Mucosa of gallbladder (tissue), 1 donor: ENCODE measurements at places on chromosomes 12 and 14.
A peak's percentile ranks its signal among the peaks of the same experiment; 100 is the strongest.

DNA sequence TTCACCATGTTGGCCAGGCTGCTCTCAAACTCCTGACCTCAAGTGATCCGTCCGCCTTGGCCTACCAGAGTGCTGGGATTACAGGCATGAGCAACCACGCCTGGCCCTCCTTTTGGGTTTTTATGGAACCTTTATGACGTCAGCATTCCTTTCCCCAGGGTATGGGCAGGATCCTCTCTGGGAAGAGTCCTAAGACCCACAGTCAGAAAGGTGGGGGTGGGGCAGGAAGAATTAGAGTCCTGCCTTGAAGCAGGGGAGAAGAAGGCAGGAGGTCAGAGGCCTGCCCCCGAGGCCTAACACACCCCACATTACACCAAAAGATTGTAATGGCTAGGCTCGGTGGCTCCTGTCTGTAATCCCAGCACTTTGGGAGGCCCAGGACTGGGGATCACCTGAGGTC is 30.8 kb upstream of the CDK17 start:
- DNase-seq: no peak

DNA sequence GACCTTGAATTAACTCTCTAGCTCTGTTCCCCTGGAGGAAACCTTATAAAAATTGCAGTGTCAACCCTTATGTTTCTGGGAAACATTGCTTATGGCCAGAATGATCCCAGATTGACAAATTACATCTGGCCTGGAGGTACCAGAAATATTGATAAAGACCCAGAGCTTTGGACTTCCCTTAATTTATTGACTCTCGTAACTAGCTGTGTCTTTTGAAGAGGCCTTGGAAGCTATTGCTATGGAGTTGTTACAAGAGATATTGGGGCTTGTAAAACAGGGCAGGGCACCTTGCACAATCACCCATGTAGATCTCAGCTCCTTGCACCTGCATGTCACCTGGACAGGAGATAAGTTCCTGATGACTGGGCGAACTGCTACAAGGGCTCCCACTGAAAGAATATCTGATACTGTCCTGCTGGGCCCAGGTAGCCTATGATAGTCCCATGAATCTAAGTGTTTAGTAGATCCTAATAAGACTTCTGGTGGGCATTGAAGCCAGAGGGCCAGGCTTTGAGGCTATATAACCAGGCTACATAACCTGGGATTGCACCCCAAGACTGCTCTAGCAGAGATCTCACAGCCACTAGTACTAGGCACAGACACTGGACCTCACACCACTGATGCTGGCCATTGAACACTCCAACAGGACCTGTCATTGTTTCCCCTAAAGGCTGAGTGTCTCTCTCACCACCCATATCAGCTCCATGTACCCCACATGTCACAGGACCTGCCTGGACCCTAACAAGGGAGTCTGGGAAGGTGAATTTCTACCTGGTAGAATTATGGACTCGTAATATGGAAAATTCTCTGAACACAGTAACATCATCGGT is 135.7 kb upstream of the PWP1 start:
- DNase-seq: no peak

DNA sequence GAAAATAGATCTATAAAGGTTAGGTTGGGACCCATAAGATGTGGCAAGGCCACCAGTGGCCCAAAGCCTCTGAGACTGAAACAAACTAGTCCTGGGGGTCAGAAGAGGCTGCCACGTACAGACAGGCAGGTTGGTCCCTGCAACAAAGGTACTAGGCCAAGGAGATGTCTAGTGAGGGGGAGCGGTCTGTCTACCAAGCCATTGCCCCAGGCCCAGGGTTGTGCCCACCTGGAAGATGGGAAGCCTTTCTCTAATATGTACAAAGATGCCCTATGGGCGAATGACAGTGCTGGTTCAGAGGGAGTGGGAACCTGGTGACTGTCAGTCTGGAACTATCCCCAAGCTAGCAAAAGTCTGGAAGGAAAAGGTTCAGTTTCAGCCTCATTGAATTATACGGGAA is 233.2 kb downstream of the RBM19 start:
- DNase-seq: no peak

- DNase-seq: peak; percentile 86
Measured at GRCh38 chr14:61537563-61538463, 157.5 kb upstream of the HIF1A start.

DNA sequence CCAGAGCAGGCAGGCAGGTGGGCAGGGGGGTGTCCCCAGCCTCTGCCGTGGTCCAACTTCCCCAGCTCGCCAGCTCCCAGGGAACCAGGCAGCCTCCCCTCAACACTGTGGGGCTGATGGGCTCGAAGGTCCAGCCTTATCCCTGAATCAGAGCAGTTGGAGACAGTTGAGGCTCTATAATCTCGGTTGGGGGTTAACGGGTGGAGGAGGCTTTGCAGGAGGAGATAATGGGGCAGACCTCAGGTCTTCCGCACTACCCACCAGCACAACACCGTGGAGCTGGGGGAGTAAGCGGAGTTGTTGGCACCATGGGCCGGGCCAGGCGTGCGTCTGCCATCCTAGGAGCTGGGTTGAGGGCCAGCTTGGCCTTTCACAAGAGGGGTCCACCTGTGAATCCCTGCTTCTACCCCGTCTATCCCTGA is 13.9 kb upstream of the HDAC7 start:
- DNase-seq: no peak

DNA sequence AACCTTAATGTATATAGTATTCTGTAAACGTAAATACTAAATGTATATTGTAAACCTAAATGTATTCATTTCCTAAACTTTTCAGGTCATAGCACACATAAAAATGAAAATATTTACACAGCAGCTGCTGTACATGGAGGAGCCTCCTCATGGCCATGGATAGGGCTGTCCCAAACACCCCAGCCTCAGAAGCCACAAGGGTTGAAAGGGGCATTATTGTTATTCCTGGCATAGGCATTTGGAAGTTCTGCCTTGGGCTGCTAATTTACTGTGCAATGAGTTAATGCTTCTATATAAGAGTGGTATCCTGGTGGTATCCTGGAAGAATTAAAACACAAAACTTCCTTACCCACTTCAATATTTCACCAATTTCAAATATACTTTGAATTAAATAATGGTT is 159.4 kb downstream of the SLC5A8 start:
- DNase-seq: no peak

DNA sequence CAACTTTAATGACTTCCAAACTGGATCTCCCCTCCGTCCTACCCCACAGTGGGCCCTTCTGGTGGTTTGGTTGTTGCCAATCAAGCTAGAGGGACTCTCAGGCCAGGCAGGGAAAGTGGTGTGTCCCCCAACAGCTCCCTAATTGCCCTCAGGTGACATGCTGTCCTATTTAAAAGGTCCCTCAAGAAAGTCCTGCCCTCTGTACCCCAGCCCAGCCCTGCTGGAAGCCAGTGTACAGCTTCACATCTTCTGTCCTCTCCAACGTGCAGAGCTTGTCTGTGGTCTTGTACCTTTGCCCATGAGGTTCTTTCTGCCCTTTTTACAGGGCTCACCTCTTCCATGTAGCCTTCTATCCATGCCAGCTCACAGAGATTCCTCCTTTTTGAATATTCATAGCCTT is 4.2 kb downstream of the RIN3 start:
- no peak for DNase-seq

DNA sequence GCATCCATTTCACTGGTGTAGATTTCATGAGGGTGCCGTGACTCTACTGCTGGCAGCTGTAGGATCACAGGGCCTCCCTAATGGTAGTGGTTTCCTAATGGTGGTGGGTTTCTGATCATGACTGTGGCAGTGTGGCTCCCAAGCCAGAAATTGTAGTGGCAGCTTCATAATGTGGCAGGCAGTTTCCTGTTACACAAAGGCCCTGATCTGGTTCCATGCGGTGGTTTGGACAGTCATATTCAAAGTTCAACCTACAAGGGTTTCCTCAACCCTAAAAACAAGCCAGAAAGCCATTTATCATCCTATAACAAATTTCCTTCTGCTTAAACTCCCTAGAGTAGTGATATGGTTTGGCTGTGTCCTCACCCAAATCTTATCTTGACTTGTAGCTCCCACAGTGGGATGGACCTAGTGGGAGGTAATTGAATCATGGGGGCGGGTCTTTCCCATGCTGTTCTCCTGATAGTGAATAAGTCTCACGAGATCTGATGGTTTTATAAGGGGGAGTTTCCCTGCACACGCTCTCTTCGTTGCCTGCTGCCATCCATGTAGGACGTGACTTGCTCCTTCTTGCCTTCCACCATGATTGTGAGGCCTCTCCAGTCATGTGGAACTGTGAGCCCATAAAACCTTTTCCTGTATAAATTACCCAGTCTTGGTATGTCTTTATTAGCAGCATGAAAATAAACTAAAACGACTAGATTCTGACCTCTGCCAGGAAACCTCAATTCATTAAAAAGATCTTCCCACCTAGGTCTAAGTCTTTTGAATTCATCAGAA is 257.1 kb downstream of the EFCAB11 start:
- DNase-seq: no peak

- no peak for DNase-seq
Measured at GRCh38 chr12:76698966-76699365, 64.9 kb upstream of the ZDHHC17 start.

DNA sequence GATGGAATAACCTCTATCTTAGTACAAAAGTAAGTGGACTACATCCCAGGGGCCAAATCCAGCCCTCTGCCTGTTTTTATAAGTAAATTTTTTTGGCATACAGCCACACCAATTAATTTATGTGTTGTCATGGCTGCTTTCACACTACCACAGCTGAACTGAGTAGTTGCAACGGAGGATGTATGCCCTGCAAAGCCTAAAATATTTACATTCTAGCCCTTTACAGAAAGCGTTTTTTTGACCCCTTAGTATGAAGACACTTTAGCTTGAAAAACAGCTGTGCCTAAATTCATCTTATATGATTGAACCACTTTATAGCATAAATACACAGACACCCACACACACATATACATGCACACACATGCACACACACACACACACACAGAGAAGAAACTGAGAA is 501.6 kb downstream of the EGLN3 start:
- no peak for DNase-seq

DNA sequence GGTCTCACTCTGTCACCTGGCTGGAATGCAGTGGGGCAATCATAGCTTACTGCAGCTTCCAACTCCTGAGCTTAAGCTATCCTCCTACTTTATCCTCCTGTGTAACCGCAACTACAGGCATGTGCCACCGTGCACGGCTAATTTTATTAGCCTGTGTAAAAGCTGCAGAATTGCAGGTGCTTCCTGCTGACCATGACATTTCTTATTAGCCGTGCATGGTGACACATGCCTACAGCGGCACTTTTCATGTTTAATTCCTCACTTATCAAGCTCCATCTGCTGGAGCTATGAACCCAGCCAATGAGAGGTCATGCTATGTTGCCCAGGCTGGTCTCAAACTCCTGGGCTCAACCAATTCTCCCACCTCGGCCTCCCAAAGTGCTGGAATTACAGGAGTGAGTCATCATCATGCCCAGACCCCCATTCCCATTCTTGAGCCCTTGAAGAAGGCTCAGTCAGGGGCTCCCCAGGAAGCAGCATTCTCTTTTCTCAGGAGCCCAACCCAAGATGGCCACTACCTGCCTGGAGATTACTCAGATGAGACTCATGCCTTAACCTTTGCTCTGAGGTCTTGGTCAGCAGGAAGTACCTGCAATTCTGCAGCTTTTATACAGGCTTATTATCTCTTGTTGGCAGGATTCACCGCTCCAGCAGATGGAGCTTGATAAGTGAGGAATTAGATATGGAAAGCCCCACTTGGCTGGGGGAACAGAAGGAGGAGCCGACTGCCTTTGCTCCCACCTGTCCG is 503.2 kb downstream of the MED13L start:
- DNase-seq: no peak

- DNase-seq: no peak
Measured at GRCh38 chr12:91542067-91542466, 359.4 kb upstream of the DCN start.

DNA sequence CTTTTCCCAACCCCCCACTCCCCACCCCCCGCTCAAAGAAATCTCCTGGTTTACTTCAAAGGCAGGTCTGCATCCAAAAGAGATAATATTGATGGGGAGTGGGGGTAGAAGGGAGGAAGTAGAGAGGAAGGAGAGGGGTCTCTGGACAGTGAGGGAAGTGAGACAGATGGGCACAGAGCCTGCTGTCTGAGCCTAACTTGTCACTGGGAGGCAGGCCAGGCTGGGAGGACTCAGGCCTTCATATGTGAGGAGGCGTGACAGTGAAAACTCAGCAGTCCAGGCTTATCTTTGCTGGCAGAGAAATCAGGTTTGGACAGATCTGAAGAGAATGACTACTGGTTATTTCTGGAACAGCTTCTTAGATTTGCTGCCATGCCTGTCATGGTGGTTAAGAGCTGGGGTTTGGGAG is 192.3 kb downstream of the NUAK1 start:
- DNase-seq: no peak

GRCh38 chr12:67988601-67989021 is 636 bp upstream of the IFNG-AS1 start:
- DNase-seq: no peak

DNA sequence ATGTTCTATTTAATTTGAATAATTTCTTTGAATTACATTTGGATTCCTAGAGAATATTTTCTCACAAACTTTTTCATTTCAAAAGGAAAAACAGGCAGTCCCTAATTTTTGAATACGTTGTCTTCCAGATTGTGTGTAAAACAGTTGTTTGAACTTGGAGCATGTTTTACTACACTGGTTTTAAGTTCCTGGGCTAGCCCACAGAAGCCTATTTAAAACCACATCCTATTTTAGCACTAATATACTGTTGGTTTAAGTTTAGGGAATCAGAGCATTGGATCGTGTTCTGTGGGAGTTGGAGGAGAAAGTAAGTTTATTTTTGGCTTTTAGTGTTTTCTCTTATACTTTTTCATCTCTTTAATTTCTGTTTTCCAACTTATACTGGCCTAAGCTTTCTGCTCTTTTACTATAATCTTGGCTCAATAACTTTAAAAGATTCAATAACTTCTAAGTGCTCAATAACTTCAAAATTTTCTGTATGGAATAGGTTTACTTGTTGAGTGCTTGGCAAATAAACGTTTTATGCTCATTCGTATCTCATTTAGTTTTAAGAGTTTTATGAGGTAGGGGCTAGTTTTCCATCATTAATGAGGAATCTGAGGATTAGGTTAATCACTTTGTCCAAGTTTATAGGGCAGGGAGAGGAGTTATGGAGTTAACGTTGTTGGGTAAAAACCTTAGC is 14.9 kb downstream of the LEMD3 start:
- no peak for DNase-seq

- no peak for DNase-seq
Measured at GRCh38 chr12:60266381-60266852, 670.6 kb downstream of the SLC16A7 start.

DNA sequence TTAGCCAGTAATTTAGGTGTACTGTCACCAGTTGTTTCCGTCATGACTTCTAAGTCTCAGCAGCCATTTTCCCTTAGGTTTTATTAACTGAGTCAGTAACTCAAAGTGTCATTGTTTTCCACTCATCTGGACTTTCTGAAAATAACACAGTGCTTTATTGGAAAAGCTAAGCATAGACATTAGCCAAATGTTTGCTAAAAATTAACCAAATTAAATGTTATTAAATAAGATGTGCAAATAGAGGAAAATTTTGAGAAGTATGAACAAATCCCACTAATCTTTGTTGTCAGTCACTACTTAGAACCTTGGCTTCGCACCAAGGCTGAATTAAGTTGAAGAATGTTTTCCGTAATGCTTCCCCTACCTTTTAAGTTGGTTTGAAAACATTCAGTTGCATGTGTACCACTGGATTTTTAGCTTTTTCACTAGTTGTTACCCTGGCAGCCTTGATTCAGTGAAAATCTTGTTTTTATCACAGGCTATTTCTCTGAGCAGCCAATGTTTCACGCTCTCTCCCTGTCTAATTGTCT is 43.0 kb downstream of the BORCS5 start:
- DNase-seq: no peak
